ENCODE measurements at places on chromosomes 4 and X. TPM values are rescaled to one million over a fixed set of nuclear protein-coding genes. Genes with fewer than 3 reads are reported as not detected.

GRCh38 chr4:54282837-54283236, 53.7 kb downstream of the PDGFRA start:
- DNase-seq: no peak

DNA sequence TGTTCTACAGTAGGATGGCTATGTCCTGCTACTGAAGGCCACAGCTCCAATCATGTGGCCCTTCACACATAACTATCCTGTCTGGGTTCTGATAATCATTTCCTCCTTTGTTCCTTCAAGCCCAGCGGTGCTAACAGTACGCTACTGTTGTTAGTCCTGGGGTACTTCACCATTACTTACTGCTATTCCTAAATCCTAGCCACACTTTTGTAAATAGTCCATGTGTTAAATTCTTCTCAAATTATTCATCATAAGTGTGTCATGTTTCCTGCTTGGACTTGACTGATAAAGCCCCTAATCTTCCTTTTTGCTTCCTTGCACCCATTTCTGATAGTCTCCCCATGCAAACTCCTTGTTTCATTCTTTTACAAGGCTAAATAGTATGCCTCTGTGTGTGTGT, 332.6 kb downstream of the FGF13 start:
- no peak for DNase-seq

DNA sequence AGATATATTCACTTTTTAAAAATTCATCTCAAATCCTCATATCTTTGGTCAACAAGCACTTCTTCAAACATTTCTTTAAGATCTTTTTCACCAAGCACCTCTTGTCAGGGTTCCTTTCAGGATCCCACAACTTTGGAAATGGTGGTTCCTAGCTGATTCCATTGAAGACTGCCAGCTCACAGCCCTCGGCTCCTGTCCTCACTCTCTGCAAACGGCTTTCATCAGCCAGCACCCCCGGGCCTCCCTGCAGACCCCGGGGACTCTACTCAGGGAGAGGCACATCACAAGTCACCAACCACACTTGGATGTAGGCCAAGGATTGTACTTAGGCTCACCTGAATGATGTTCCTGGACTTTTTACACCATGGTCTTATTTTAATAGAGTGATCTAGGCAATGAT, 20.0 kb downstream of the ZBTB33 start:
- DNase-seq: no peak

DNA sequence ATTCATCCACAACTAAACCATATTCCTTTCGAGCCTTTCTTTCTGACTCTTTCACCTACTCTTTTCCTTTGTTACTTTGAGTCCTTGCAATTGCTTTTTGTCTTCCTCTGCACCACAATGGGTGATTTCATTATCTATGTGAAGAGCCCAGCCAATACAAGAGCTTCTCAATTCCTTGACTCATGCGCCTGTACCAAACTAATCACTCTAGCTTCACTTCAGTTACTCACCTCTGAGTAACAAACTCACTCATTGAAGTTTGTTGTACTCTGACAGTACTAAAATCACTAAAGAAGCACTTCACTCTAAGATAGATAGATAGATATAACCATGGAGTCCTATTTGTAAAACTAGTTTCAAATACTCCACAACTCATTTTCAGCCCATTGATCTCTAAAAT, 191.7 kb upstream of the EPHA5 start:
- no peak for DNase-seq

Gene HADH
- total RNA-seq: 48.2 TPM

Gene TBC1D8B
- 7.4 TPM for total RNA-seq
